ENCODE measurements at places on chromosomes 1 and 21. TPM values are rescaled to one million over a fixed set of nuclear protein-coding genes. Genes with fewer than 3 reads are reported as not detected.

The RAB7B gene
- 1.2 TPM for total RNA-seq

The KANK4 gene
- 0.52 TPM for total RNA-seq

The BMP8B gene
- 5.2 TPM for total RNA-seq

The PTGER3 gene
- total RNA-seq, result not detected

The OR2T33 gene
- total RNA-seq, result not detected

The TMPRSS2 gene
- total RNA-seq, result 0.07 TPM

The THEM5 gene
- not detected for total RNA-seq

The S100A7A gene
- not detected for total RNA-seq

The PLEKHA6 gene
- 21.5 TPM for total RNA-seq

The HES2 gene
- total RNA-seq, result 2.2 TPM

The SRM gene
- 209 TPM for total RNA-seq

The WNT2B gene
- 0.14 TPM for total RNA-seq

The CENPL gene
- 11.2 TPM for total RNA-seq

The VTCN1 gene
- not detected for total RNA-seq

The CD34 gene
- not detected for total RNA-seq

The CRYAA gene
- not detected for total RNA-seq

The EIF2D gene
- 36.6 TPM for total RNA-seq

The MAP3K7CL gene
- total RNA-seq, result 2.6 TPM

The KCND3 gene
- total RNA-seq, result not detected

The SPRR4 gene
- total RNA-seq, result not detected

The FAM110D gene
- total RNA-seq, result 0.05 TPM

The CCDC28B gene
- total RNA-seq, result 1.8 TPM

The ADAM30 gene
- not detected for total RNA-seq

The A3GALT2 gene
- total RNA-seq, result not detected

The SYT2 gene
- 0.06 TPM for total RNA-seq

The DMRTA2 gene
- 0.22 TPM for total RNA-seq

The CIART gene
- total RNA-seq, result 0.95 TPM

The PCP4L1 gene
- total RNA-seq, result not detected

The FAM151A gene
- total RNA-seq, result 0.15 TPM

The NHLH1 gene
- total RNA-seq, result 0.34 TPM

The FCER1A gene
- not detected for total RNA-seq

The LYPD8 gene
- 0.45 TPM for total RNA-seq

The IQCC gene
- total RNA-seq, result 1.9 TPM

The VWA5B1 gene
- total RNA-seq, result not detected

The RNU1-2 gene
- not detected for total RNA-seq

The GABPB2 gene
- 4.0 TPM for total RNA-seq

The LCA5L gene
- 2.2 TPM for total RNA-seq

The CAPN9 gene
- total RNA-seq, result not detected

The GON4L gene
- total RNA-seq, result 15.5 TPM

The SHISAL2A gene
- total RNA-seq, result 0.27 TPM

The OVAAL gene
- total RNA-seq, result not detected

The MAEL gene
- not detected for total RNA-seq

The ICOSLG gene
- 2.0 TPM for total RNA-seq

The TNFRSF9 gene
- total RNA-seq, result 3.6 TPM

The MFAP2 gene
- 0.57 TPM for total RNA-seq

The SPATA45 gene
- total RNA-seq, result not detected

The RYR2 gene
- total RNA-seq, result 0.13 TPM

The ABCA4 gene
- total RNA-seq, result 0.04 TPM

The VWA1 gene
- total RNA-seq, result 5.3 TPM

The MAP3K6 gene
- 13.2 TPM for total RNA-seq

The LCE3D gene
- total RNA-seq, result 1.8 TPM

The CHIA gene
- total RNA-seq, result not detected

All from A549 treated with ZK216348 at 1 μM for 4 hours (cell line).